ENCODE measurements at places on chromosomes 6 and 20.

- DNase-seq, result peak; percentile 20
These were observed 66.0 kb upstream of the RIN2 start for GRCh38 chr20:19692100-19692499.

GRCh38 chr20:64224351-64225170, 31.0 kb upstream of the PCMTD2 start:
- peak; percentile 73 for DNase-seq

DNA sequence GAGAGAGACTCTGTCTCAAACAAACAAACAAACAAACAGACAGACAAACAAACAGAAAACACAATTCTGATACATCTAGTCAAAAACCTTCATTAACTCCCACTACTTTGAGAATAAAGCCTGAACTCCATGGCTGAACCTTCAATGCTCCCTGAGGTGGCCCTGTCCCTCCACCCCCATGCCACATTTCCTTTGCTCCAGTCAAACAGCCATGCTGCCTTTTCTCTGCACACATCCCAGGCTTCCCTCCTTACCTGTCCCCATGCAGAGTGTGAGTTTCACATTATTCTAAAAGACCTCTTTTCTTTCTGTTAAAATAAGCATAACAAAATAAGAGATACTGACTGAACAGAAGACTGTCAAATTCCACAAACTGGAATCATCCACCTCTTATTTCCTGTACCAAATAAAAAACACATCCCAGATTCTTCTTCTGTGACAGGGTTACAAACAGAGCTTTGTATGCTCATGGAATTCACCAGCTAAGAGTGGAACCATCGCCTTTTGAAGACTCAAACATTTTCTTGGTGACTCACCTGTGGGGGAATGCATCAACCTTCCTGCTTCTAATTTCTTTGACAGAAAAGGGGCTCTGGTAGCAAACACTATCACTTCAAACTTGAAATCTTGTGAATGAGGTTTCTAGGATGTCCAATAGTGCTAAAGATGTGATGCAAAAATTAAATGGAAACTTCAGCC, 71.0 kb upstream of the SLC22A16 start:
- peak; percentile 52 for DNase-seq

DNA sequence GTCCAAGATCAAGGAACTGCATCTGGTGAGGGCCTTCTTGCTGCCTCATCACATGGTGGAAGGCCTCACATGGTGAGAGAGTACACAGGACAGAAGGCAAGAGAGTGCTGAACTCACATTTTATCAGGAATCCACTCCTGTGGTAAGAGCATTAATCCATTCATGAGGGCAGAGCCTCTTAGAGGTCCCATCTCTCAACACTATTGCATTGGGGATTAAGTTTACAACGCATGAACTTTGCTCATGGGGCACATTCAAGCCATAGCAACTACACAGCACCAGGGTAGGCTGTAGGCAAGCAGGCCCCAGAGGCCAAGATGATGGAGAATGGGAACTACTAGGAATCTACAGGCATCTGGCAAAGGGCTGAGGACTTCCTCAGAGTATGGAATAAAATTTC, 10.0 kb upstream of the TGIF2 start:
- no peak for DNase-seq

GRCh38 chr6:159267165-159267564, 98.0 kb downstream of the FNDC1 start:
- peak; percentile 63 for DNase-seq

- no peak for DNase-seq
These were observed 1.7 kb downstream of the ULBP1 start for GRCh38 chr6:149965194-149966020.

DNA sequence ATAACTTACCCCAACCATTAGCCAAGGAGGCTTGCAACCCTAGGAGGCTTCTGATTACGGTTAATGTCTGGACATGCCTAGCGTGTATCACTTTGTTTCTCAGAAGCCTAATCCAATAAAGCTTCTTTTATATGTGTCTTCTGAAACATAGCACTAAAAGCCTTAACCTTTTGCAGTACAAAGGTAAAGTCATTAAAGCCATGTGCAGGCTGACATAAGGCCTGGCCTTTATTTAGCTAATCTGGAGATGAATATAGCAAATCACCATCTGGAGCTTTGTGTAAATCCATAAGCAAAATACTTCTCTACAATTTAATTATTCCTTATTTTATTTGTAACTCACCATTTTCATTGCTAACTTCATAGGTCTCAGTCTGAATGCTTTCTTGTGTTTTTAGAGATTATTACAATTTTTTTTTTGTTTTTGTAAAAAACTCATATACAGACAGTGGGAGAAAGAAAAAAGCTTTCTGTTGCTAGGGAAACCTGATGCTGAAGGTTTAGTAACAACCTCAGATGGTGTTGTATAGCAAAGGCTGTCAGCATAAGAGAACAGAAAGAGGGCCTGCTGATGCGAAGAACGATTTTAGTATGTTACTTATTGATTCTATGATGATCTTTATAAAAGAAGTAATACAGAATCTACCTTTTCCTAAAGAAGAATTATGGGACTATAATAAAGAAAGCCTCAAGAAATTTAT, at the start of gene EYS:
Gene EYS, minus strand, starts transcription at position 101 of the 701 bp plus-strand sequence. CDS start 211,816 bp downstream, outside the sequence.
- DNase-seq, result no peak

DNA sequence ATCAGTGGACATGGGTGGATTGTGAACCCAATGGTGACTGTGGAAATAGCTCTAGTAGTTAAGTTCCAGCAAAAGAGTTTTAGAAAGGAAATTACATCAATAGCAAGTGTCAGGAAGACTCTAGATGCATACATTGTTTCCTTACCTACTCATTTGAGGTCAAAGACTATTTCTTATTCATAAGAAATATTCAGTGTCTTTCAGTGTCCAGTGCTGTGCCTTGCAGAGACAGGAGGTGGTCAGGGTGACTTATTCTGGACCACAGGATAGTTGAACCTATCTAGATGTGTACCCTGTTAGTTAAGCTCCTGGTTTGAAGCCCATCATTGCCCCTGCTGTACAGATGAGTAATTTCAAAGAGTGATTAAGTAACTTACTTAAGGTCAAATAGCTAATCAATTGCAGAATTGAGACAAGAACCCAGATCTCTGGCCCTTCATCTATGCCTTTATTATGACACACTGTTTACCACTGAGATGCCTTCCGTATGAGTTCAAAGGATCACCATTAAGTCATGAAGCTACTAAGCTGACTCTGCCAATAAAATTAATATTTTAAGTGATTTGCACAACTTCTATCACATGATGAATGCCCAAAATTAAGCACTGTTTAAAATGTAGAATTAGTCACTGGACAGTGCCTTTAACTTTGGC, 136.1 kb downstream of the PDSS2 start:
- DNase-seq, result no peak

GRCh38 chr6:15184441-15184861, 61.4 kb upstream of the JARID2 start:
- DNase-seq, result no peak

DNA sequence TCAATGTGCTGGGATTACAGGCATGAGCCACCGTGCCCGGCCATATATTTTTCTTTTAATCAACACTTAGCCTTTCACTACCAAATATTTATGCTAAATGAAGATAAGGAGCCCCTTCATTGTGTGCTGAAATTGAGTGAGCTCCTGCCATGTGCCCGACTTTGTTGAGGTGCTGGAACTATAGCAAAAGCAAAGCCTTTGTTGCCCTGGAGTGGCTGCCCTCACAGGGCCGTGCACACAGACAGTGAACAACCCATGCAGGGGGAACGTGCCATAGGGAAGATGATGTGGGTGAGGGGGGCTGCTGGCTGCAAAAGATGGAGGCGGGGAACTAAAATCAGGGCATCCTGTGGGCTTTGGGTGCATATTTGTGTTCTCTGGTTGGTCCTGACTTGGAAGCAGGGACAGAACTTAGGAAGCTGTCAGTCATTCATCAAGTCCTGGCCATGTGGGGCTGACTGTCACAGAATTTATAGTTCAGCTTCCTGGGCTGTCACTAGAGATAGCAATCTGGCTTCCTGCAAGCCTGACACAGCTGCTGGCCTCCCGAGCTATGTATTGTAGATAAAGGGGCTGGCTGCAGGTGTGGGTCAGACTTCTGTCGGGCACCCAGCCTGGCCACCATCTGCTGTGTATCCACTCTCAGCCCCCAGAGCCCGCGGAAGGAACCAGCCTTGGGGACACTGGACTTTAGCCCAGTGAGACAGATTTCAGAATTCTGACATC, 56.8 kb upstream of the MPC1 start:
- DNase-seq, result no peak

All from urothelium cell line (cell line).